ENCODE measurements at places on chromosomes 6 and 20.

DNA sequence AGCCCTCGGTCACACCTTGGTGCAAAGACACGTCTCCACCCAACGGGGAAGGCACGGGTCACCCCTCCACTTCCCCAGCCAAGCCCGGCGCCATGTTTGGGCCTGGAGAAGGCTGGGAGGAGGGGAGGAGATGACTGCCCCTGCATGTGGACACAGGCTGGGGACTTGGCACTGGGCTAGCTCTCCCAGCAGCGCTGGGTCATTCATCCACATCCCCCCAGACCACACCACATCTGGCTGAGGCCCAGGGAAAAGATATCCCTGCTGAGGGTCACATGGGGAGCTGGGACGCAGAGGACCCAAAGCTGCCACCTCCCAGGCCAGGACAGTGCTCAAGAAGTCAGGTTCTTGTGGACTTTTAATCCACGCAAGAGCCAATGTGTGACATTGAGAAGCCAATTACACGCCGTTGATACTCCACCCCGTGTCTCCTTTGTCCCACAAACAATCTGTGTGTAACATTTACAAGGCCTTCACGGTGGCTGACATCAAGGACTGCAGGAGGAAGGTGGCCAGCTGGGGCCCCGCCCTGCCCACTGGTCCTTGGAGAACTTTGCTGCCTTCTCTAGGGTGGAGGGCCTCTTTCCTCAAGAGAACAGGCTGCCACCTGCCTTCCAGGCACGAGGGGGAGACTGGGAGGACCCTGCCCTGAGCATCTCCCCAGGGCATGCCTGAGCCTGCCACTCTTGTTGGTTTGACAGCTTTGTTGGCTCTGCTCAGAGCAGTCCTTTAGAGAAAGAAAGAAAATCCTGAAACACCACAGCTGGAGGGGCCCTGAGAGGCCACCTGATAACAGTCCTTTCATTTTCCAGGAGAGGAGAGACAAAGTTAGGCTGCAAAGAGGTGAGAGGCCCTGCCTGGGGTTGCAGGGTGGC, 5.3 kb upstream of the IP6K3 start:
- no peak for DNase-seq

- no peak for DNase-seq
Observed at GRCh38 chr6:54428431-54428830, 120.2 kb downstream of the TINAG start.

GRCh38 chr20:48845721-48846306, 18.0 kb upstream of the PREX1 start:
- DNase-seq: no peak

DNA sequence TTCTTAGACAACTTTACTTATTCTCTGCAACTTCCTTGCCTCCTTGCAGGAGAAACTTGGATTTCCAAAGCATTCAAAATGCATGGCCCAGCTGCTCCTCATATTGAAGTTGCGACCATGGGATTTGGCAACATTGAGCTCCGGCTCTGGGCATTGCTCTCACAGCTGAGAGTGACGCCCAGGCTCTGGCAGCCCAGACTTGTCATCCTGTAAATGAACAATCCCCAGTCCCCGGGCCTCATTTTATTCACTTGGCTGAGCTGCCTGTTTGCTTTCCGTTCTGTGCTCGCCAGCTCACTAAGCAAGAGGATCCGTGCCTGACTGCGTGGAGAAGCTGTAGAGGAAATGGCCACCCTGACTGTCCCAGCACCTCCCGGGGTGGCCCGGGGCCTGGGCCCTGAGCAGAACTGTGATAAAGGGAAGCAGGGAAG, 119.5 kb upstream of the CD93 start:
- no peak for DNase-seq

GRCh38 chr20:25510202-25510601, 75.1 kb downstream of the NINL start:
- DNase-seq: no peak

DNA sequence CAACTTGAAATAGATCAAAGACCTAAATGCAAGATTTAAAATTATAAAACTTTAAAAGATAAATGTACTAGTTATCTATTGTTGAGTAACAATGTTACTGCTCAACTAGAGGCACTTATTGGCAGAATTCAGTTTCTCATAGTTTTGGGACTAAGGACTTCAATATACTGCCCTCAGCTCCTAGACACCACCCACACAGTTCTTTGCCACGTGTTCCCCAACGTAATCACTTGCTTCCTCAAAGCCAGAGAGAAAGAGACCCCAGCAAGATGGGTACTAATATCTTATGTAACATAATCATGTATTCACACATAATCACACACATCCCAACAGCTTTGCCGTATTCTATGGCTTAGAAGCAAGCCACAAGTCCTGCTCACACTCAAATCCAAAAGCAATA, 50.3 kb upstream of the SLC22A16 start:
- DNase-seq: no peak

- no peak for DNase-seq
Observed at GRCh38 chr6:110826236-110827129, 11.2 kb upstream of the CDK19 start.

DNA sequence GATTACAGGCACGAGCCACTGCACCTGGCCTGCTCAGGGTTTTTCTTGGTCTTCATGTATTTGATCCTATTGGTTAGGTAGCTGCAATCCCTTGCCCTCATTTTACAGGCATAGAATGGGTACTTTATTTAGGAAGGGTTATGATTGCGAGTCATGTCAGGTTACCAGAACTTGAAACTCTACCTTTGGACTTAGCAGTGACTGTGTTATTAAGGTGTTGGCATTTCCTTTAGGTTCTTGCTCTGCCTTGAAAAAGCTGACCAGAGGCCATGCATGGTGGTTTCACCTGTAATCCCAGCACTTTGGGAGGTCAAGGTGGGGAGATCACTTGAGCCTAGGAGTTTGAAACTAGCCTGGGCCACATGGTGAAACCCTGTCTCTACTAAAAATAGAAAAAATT, 24.5 kb downstream of the JARID2 start:
- DNase-seq: no peak

GRCh38 chr20:41587523-41587922, 30.7 kb downstream of the CHD6 start:
- DNase-seq: no peak

- no peak for DNase-seq
Observed at GRCh38 chr6:11161031-11161956, 49.8 kb upstream of the ERVFRD-1 start.

- no peak for DNase-seq
Observed at GRCh38 chr20:32050851-32051556, 1.0 kb upstream of the HCK start.

- no peak for DNase-seq
Observed at GRCh38 chr6:84251891-84252539, 24.6 kb upstream of the CEP162 start.

DNA sequence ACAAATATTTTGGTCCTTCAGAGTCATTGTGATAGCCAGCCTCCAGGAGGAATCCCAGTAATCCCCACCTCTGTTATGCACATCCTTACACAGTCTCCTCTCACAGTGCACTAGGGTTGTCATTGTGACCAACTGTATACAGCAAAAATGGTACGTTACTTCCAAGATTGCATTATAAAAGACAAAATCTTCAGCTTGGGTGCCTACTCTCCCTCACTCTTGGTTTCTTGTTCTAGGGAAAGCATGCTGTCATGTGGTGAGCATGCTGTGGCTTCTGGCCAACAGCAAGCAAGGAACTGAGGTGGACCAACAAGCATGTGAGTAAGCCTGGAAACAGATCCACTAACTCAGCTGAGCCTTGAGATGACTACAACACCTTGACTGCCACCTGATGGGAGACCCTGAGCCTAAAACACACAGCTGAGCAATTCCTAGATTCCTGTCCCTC, 130.1 kb upstream of the DST start:
- no peak for DNase-seq

- DNase-seq: no peak
Observed at GRCh38 chr6:84390334-84390733, 162.9 kb upstream of the CEP162 start.
